ENCODE measurements at places on chromosomes 4 and X.
A peak's percentile ranks its signal among the peaks of the same experiment; 100 is the strongest.

DNA sequence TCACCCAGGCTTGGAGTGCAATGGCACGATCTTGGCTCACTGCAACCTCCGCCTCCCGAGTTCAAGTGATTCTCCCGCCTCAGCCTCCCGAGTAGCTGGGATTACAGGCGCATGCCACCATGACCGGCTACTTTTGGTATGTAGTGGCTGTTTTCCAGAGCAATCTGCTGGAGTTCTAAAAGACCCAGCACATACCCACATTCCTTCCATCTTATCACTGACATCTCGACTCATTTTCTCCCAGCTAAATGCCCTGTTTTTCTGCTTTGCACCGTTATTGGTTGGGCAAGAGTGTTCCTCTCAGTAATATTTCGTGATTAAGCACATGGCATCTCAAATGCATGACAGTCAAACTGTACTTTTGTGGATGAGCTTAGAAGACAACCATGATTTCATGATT, 53.7 kb downstream of the PRKX start:
- no peaks in the 10 kb centered on the region for H3K27me3 ChIP-seq
- H3K4me1 ChIP-seq: no peaks in the 10 kb centered on the region
- H3K36me3 ChIP-seq: peaks cover 32% of the 10 kb centered on the region
- no peak overlapping the region for H3K27ac ChIP-seq

GRCh38 chrX:91108761-91109160, 325.9 kb upstream of the PABPC5 start:
- H3K36me3 ChIP-seq: no peaks in the 10 kb centered on the region
- no peak overlapping the region for H3K27ac ChIP-seq
- H3K4me3 ChIP-seq: no peak overlapping the region

- no peaks in the 10 kb centered on the region for H3K4me1 ChIP-seq
- no peak overlapping the region for H3K27ac ChIP-seq
- no peak for DNase-seq
- H3K27me3 ChIP-seq: no peaks in the 10 kb centered on the region
- H3K36me3 ChIP-seq: no peaks in the 10 kb centered on the region
- no peak overlapping the region for H3K4me3 ChIP-seq
Measured at GRCh38 chr4:83522239-83522638, 13.7 kb upstream of the GPAT3 start.

DNA sequence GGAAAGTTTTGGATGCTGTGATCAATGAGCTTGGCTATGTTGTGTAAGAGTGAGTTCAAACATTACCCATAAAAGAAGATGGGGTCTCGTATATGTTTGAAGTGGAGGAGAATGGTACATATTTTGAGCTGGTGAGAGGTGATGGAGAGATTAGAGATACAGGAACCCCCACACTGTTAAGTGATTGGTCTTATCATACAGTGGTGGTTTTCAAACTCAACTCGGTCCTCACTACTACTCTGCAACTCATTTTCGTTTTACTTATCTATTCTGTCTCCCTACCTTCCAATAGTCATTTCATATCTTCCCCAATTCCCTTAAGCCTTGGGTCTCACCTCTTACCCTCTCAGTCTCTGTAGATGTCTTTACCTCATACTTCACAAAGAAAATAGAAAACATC, 16.4 kb upstream of the TNIP3 start:
- H3K27ac ChIP-seq: peak overlapping the region; percentile 62
- H3K36me3 ChIP-seq: no peaks in the 10 kb centered on the region
- peaks cover 54% of the 10 kb centered on the region for H3K4me1 ChIP-seq
- no peak for DNase-seq
- peak overlapping the region; percentile 55 for H3K4me3 ChIP-seq

DNA sequence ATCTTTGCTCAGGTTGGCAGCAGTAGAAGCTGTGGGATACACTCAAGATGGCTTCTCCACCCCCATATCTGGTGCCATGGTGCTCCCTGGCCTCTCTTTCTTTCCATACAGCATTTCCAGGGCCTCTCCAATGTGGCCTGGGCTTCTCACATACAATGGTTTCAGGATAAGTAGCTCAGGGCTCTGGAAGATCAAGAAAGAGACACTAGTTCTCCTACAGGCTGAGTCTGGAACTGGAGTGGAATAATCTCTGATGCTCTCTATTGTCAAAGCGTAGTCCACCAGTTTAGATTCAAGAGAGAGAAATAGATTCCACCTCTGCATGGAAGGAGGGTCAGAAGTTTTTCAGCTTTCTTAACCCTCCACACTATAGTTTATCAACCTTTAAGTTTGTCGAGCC, 138.2 kb upstream of the AADAT start:
- H3K27ac ChIP-seq: no peak overlapping the region
- no peaks in the 10 kb centered on the region for H3K4me1 ChIP-seq
- H3K4me3 ChIP-seq: no peak overlapping the region
- DNase-seq: no peak
- no peaks in the 10 kb centered on the region for H3K27me3 ChIP-seq

GRCh38 chr4:19987746-19988145, 264.0 kb upstream of the SLIT2 start:
- no peak for DNase-seq
- H3K4me1 ChIP-seq: no peaks in the 10 kb centered on the region
- no peak overlapping the region for H3K4me3 ChIP-seq
- no peaks in the 10 kb centered on the region for H3K36me3 ChIP-seq
- no peak overlapping the region for H3K27ac ChIP-seq

DNA sequence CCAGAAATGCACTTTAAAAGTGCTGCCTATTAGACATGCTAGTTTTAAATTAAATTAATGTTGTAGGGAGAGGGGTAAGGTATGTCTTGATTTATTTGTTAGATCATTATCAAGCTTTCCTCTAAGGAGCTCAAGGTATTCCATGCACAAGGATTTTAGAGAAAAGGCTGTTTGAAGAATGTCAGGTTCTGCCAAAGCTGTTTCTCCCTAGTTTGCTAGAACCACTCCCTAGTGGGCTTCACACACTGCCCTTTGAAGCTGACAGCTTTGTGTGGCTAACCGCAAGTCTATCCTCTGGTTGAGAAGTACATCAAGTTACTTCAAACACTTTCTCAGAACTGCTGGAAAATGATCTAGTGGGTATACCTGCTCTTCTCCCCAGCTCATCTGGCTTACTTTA, 32.3 kb downstream of the RASL11B start:
- no peaks in the 10 kb centered on the region for H3K4me1 ChIP-seq
- no peaks in the 10 kb centered on the region for H3K27me3 ChIP-seq
- H3K4me3 ChIP-seq: no peak overlapping the region

GRCh38 chr4:121668368-121669162, 28.2 kb downstream of the ANXA5 start:
- H3K36me3 ChIP-seq: peaks cover 53% of the 10 kb centered on the region
- H3K4me3 ChIP-seq: no peak overlapping the region
- no peak overlapping the region for H3K27ac ChIP-seq
- H3K27me3 ChIP-seq: no peaks in the 10 kb centered on the region
- no peak for DNase-seq
- no peaks in the 10 kb centered on the region for H3K4me1 ChIP-seq

GRCh38 chr4:187071946-187072600, 348.4 kb upstream of the FAT1 start:
- H3K27me3 ChIP-seq: no peaks in the 10 kb centered on the region
- no peak for DNase-seq
- H3K27ac ChIP-seq: no peak overlapping the region

DNA sequence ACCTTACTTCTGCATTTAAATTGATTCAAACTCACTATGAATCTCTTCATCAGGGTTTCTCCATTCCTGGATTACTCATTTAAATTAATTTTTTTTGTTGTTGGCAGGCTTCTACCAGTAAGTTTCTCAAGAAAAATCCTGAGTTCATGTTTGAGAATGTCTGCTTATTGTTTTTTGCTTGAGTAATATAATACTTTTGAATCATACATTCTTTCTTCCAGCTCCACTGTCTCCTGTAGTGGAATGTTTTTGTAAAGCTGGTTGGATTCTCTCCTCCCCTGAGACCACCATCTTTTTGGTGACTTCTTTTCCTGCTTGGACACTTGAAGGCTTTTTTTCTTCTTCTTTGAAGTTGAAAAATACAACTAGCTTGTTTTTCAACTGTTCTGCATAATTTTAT, 4.3 kb upstream of the MID1IP1 start:
- H3K27me3 ChIP-seq: no peaks in the 10 kb centered on the region
- H3K36me3 ChIP-seq: no peaks in the 10 kb centered on the region
- no peak overlapping the region for H3K4me3 ChIP-seq
- H3K4me1 ChIP-seq: peaks cover 7% of the 10 kb centered on the region
- H3K27ac ChIP-seq: no peak overlapping the region

- no peaks in the 10 kb centered on the region for H3K36me3 ChIP-seq
- no peaks in the 10 kb centered on the region for H3K27me3 ChIP-seq
- no peak overlapping the region for H3K4me3 ChIP-seq
- no peaks in the 10 kb centered on the region for H3K4me1 ChIP-seq
Measured at GRCh38 chr4:78481180-78481579, 70.4 kb upstream of the ANXA3 start.

DNA sequence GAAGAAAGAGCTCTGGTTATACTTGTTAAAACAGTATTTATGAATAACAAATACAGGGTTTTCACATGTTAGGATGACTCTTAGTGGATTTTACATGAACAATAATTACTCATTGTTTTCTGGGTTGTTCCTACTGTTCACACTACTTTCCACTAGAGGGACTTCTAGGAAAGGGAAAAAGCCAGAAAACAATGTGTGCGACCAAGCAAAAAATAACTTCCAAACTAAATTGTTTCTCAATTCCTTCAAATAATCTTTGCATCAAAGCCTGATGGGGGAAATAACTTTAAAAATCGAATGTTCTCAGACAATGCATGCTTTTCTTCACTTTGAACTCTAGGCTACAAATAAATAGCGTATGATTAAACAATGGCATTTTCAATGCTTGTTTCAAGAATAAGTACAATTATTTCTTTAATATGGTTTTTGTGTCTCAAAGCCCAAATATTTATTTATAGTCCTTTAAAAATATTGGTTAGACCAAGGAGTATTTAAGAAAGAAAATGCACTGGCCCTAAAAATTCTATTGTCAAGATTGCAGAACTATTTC, 72.1 kb upstream of the ETNPPL start:
- H3K4me3 ChIP-seq: no peak overlapping the region
- no peaks in the 10 kb centered on the region for H3K27me3 ChIP-seq
- no peaks in the 10 kb centered on the region for H3K4me1 ChIP-seq
- H3K27ac ChIP-seq: no peak overlapping the region
- H3K36me3 ChIP-seq: no peaks in the 10 kb centered on the region

DNA sequence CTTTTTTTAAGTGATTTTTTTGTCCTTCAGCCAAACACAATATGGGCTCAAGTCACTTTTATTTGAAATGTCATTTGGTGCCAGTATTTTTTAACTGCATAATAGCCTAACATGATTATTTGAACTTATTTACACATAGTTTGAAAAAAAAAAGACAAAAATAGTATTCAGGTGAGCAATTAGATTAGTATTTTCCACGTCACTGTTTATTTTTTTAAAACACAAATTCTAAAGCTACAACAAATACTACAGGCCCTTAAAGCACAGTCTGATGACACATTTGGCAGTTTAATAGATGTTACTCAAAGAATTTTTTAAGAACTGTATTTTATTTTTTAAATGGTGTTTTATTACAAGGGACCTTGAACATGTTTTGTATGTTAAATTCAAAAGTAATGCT, 62.1 kb downstream of the EDNRA start:
- H3K4me3 ChIP-seq: no peak overlapping the region
- H3K36me3 ChIP-seq: no peaks in the 10 kb centered on the region
- no peak overlapping the region for H3K27ac ChIP-seq
- no peaks in the 10 kb centered on the region for H3K27me3 ChIP-seq

GRCh38 chr4:163166041-163166579, 580 bp downstream of the NAF1 start:
- H3K27me3 ChIP-seq: no peaks in the 10 kb centered on the region
- H3K27ac ChIP-seq: peak overlapping the region; percentile 96
- peak; percentile 29 for DNase-seq
- H3K4me3 ChIP-seq: peak overlapping the region; percentile 87
- peaks cover 27% of the 10 kb centered on the region for H3K36me3 ChIP-seq

- no peak overlapping the region for H3K27ac ChIP-seq
- DNase-seq: no peak
- H3K4me1 ChIP-seq: no peaks in the 10 kb centered on the region
- H3K4me3 ChIP-seq: no peak overlapping the region
- no peaks in the 10 kb centered on the region for H3K27me3 ChIP-seq
Measured at GRCh38 chrX:43644124-43644701, 11.9 kb upstream of the MAOA start.

DNA sequence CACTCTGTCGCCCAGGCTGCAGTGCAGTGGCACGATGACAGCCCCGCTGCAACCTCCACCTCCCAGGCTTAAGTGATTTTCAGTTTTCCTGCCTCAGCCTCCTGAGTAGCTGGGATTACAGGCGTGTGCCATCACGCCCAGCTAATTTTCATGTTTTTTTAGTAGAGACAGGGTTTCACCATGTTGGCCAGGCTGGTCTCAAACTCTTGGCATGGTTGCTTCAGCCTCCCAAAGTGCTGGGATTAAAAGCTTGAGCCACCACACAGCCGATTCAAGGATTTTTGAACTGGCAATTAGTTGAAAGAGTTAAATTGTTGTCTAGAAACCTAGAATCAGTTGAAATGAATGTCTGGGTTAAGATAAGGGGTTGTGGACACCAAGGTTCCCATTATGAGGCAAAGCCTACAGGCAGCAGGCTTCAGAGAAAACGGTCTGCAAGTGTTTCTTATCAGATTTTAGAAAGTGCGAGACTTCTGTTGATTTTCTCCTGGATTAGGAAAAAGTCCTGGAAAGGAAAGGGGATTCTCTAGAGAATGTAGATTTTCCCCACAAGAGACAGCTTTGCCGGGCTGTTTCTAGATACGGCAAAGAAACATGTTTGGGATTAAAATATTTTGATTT, 8.3 kb upstream of the CCNI start:
- H3K4me1 ChIP-seq: peaks cover 4% of the 10 kb centered on the region
- no peak overlapping the region for H3K4me3 ChIP-seq
- H3K27me3 ChIP-seq: no peaks in the 10 kb centered on the region
- no peak for DNase-seq
- H3K36me3 ChIP-seq: no peaks in the 10 kb centered on the region
- H3K27ac ChIP-seq: no peak overlapping the region

GRCh38 chr4:159077702-159078495, 25.0 kb upstream of the RAPGEF2 start:
- DNase-seq: no peak
- H3K4me3 ChIP-seq: peak overlapping the region; percentile 21
- H3K36me3 ChIP-seq: no peaks in the 10 kb centered on the region

DNA sequence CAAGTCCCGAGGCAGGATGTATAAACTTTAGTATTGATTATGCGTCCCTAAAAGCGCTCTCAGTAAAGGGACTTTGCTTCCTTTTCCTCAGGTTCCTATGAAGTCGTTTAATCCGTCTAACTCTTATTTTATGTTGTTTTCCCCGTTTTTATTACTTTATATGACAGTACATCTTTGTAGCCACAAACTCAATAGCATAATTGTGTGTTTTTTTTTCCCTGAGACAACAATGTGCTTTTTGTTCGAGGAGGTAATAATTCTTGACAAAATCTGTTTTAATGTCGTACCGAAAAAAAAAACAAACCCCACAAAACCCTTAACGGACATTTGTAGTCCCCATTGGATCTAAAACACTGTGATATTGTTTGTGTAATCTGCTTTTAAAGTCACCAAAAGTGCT, 17.9 kb upstream of the PPP2R3B start:
- no peak overlapping the region for H3K27ac ChIP-seq
- H3K4me1 ChIP-seq: no peaks in the 10 kb centered on the region
- DNase-seq: no peak
- no peaks in the 10 kb centered on the region for H3K27me3 ChIP-seq
- no peaks in the 10 kb centered on the region for H3K36me3 ChIP-seq

GRCh38 chr4:137663251-137664045, 131.2 kb upstream of the PCDH18 start:
- no peaks in the 10 kb centered on the region for H3K4me1 ChIP-seq
- no peak overlapping the region for H3K27ac ChIP-seq
- no peak for DNase-seq
- H3K27me3 ChIP-seq: no peaks in the 10 kb centered on the region
- H3K36me3 ChIP-seq: no peaks in the 10 kb centered on the region

GRCh38 chr4:41844327-41844726, 90.9 kb upstream of the TMEM33 start:
- H3K4me3 ChIP-seq: no peak overlapping the region
- DNase-seq: no peak
- H3K27me3 ChIP-seq: no peaks in the 10 kb centered on the region
- no peak overlapping the region for H3K27ac ChIP-seq
- H3K36me3 ChIP-seq: no peaks in the 10 kb centered on the region
